ENCODE measurements at places on chromosomes 2 and 18.

- no peak for DNase-seq
Observed at GRCh38 chr2:240154606-240155005, 14.1 kb upstream of the OTOS start.

DNA sequence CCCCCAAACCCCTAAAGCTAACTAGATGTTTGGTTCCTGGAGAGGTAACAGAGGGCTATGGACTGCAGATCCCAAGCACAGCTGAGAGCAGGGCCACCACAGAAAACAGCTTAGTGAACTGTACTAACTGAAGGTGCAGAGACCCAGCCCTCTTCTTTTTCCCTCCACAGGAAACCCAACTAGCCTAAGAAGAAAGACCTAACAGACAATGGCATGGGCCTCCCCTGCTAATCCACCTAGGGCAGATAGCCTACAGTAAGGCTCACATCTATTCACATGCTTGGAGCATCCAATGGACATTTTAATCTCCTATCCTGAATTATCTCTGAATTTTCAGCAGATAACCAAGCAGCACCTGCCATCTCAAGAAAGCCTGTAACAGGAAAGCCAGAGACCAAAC is 8.8 kb upstream of the FECH start:
- no peak for DNase-seq

- DNase-seq: no peak
Observed at GRCh38 chr18:55858661-55859515, 270.9 kb upstream of the TCF4 start.

- DNase-seq: no peak
Observed at GRCh38 chr18:23166891-23167541, 31.7 kb downstream of the CABLES1 start.

- no peak for DNase-seq
Observed at GRCh38 chr2:54909001-54909400, 141.2 kb downstream of the RTN4 start.

GRCh38 chr18:8767340-8767739 is 62.0 kb downstream of the MTCL1 start:
- no peak for DNase-seq

GRCh38 chr2:19635951-19636510 is 265.8 kb downstream of the TTC32 start:
- DNase-seq: no peak

- no peak for DNase-seq
Observed at GRCh38 chr2:58635801-58636375, 394.8 kb upstream of the FANCL start.

DNA sequence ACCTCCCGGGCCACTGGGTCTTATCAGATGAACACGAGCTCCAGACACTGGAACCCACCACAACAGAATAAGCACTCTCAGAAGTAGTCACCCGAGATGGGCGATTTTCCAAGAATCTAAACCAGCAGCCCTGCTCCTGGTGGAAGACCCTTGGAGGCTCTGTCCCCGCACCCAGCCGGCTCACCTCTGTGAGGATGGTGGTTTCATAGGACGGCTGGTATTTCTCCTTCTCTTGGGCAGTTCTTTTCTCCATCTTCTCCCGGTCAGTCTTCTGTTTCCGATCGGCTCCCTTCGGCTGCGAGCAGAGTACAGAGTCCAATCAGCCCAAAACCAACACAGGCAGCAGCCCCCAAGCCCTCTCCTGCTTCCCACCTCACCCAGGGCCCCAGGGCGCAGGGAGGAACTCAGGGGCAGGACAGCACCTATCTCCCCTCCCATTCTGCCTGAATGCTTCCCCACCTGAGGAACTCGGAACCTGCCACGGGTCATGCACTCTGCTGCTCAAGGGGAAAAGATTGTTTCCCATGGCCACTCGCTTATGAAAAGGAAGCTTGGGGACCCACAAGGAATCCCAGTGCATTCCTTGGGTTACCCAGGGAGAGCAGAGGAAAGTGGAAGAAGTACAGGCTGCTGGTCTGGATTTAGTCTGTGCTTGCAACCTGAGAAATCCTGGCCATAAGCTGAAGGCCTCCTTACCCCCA is 42.7 kb downstream of the TFCP2L1 start:
- DNase-seq: no peak

GRCh38 chr18:45802814-45803492 is 22.5 kb upstream of the SIGLEC15 start:
- no peak for DNase-seq

DNA sequence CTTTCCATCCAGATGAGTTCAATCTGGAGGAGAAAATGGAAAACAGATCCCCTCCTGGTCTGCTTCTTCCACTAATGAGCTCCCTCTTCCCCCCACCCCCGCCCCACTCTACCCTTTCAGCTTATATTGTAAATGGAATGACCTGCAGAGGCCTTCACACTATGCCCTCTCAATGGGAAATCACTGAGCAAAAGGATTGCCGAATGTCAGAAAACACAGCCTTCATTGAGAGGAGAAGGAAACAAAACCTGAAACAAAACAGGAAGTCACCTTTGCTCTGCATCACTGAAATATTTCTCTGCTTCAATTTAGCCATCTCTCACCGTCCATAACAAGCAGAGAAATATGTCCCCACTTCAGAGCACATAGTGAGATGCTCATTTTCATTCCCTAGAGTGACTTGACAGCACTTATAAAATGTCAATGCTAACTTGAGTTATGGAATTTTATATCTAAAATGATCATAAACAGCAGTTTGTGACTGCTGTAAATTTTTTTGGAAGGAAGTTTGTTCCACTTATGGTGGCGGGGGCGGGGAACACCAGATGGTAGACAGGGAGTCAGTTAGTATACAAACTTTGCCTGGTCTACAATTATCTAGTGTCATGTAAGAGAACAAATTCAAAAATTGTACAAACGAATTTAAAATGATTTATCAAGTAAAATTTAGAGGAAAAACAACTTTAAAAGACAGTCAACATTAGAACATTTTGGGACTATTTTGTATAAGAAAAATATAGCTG is 1.8 kb upstream of the FRZB start:
- DNase-seq: no peak

DNA sequence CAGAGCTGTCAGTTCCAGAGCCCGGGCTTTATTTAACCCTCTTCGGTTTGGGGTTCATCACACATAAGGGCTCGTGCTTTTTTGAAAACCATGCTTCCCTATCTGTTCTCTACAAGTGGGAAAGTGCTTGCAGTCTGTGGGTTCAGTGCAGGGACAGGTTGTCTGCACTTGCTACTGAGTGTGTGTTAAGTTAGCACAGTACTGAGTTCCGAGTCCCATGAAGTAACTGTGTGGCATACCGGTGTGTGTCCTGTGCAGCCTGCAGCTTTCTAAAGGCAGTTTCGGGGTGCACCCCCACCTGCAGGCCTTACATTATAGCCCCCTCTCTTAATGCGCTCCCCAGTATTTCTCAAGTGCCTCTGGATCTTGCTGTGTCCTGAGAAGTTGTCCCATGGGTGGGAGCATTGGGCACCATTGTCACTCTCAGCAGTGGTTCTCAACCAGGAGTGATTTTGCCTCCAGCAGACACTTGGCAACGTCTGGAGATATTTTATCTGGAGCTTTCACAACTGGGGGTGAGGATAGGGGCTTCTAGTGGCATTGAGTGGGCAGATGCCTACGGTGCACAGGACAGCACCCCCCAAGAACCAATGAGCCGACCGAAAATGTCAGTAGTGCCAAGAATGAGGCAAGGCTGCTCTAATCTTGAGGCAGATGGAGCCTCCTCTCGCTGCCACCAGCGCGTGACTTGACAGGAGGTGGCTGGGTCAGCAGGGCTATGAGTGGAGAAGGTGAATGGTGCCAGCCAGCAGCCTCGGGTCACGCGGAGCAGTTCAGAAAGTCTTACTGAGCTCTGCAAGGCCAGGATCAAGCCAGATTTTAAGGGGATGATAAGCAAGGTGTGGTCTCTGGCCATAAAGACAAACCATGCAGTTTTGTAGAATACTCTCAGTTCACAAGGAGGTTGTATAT is 152.2 kb downstream of the SMAD7 start:
- DNase-seq: no peak

DNA sequence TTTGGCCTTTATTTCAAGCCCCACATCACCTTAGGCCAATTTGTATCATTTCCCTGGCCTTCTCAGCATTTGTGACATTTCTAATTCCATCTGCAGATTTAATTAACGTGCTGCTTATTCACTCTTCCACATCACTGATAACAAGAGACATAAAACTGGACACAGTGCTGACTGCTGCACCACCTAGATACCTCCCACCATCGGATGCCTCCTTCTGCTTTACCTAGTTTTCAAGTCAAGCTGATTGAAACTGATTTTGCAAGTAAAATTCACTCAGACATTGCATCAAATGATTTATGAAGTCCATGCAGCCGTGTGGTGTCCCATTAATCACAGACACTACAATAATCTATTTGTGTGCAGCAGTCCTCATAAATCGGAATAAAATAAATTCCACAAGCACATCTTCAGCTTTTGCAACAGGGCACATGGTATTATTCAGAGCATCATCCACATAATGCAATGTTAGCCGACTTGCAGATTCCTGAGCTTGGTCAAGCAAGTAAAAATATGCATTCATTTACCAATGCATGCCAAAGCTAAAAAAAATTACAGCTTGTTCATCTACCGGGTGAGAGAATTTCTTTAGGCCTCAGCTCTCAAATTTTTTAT is 15.9 kb upstream of the CRIM1 start:
- DNase-seq: no peak

GRCh38 chr2:201182650-201183364 is at the start of gene CASP10:
TSS of gene CASP10 (plus strand) at chr2:201183141. CDS start at chr2:201185778, 2,637 bp downstream.
- DNase-seq: no peak

DNA sequence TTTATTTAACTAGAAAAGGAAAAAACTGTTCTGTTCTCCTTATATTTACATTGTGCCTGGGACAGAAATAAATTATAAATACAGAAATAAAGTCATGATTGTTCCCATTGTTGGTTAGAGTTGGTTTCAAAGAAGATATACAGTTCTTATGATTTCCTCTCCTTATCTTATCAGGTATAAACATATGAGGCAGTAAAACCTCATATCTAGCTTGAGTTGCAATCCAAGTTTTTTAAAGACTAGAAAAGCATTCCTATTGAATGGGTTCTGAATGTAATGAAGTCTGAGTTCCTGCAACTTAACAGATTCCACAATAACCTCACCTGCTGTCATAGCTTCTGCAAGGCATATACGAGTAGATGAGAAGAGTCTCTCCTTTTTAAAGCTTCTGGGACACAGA is 114.7 kb upstream of the CAVIN2 start:
- DNase-seq: no peak

GRCh38 chr2:36468463-36469105 is 113.0 kb downstream of the CRIM1 start:
- DNase-seq: no peak

GRCh38 chr18:12595571-12596255 is 62.2 kb downstream of the SPIRE1 start:
- no peak for DNase-seq

- no peak for DNase-seq
Observed at GRCh38 chr18:49247781-49248180, 212.7 kb downstream of the DYM start.

GRCh38 chr18:56511996-56512395 is 126.4 kb downstream of the TXNL1 start:
- DNase-seq: no peak

All from GOT3 (cell line).